ENCODE measurements at places on chromosomes 4 and X.

- DNase-seq = no peak
Measured at GRCh38 chrX:48798318-48798717, 3.5 kb upstream of the HDAC6 start.

DNA sequence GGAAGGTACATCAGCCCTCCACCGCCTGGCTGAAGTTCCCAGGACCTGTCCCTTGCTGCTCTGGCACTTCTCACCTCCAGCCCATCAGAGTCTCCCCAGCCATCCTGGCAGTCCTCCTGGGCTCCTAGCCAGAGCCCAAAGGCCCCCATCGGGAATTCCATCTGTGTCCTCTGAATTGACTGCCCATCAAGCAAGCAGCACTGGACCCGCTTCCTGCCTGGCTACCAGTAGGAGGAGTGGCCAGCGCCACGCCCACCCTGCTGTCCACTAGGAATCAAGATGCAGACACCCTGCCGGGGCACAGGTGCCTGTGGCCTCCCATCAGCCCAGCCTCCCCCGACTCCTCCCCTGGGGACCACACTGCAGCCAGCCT is 47.2 kb downstream of the C4orf50 start:
- DNase-seq = no peak

DNA sequence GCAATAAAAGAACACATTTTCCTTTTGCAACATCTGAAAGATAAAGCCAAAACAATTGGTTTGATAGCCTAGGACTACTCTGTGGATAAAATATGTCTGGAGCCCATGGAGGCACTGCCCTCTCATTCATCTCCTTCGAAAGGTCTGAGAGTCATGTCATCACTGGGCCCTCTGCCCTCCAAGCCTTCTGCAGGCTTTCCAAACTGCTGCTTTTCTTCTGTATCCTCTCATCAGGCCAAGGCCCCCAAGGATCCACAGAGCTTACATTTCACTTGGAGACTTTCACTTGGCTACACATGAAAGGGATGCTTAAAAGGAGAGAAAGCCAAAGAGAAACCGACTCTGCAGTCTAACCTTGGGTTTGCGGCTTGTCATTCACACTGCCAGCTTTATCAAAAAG is 109.9 kb downstream of the SH3RF1 start:
- no peak for DNase-seq

DNA sequence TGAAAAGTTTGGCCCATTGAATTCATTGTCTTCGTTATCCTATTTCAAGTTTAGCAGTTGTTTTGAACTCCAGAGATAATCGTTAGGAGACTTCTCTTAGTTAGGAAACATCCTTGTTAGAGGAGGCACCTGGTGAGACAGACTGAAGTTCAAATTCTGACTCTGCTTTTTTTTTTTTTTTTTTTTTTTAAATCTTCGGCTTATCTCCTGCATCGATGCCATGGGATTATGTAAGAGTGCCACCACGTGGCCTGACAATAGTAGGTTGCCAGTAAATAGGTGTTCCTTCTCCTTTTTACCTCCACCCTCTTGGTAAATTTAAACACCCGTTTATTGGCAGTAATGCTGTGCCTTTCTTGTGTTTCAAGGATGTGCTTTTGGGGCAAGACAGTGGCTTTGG is 149.3 kb downstream of the SOWAHB start:
- DNase-seq = no peak

DNA sequence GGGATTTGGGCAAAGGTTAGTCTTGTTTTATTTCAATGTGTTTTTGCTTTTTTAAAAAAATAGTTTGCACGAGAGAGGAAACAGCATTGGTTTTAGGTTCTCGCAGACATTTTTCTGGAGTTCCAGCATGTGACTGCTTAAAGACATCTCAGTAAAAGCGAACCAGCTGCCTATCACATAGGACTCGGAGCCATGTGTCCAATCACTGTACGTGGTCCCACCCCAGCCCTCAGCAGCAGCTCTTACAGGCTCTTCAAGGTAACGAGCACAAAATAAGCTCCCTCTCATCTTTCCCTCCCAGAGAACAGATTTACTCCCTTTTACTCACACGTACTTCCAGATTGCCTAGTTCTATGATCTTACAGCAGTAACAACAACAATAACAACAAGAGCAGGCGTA is 68.7 kb downstream of the MCF2 start:
- DNase-seq = no peak

GRCh38 chr4:121510341-121510874 is 129.6 kb upstream of the QRFPR start:
- no peak for DNase-seq

GRCh38 chrX:118773782-118774181 is 46.4 kb downstream of the IL13RA1 start:
- no peak for DNase-seq

GRCh38 chrX:68286980-68287379 is 146.3 kb downstream of the OPHN1 start:
- DNase-seq = no peak

GRCh38 chr4:35175487-35175886 is 1068.8 kb downstream of the ARAP2 start:
- DNase-seq = no peak

DNA sequence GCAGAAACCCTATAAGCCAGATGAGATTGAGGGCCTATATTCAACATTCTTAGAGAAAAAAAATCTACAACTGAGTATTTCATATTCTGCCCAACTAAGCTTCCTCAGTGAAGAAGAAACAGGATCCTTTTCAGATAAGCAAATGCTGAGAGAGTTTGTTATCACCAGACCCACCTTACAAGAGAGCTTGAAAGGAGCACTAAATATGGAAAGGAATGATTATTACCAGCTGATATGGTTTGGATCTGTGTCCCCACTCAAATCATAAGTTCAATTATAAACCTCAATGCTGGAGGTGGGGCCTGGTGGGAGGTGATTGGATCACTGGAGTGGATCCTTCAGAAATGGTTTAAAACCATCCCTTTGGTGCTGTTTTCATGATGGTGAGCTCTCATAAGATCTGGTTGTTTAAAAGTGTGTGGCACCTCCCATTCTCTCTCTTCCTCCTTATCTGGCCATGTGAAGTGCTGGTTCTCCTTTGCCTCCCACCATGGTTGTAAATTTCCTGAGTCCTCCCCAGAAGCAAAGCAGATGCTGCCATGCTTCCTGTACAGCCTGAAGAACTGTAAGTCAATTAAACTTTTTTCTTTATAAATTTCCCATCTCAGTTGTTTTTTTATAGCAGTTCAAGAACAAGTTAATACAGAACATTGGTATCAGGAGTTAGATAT is 144.2 kb downstream of the MSN start:
- no peak for DNase-seq

DNA sequence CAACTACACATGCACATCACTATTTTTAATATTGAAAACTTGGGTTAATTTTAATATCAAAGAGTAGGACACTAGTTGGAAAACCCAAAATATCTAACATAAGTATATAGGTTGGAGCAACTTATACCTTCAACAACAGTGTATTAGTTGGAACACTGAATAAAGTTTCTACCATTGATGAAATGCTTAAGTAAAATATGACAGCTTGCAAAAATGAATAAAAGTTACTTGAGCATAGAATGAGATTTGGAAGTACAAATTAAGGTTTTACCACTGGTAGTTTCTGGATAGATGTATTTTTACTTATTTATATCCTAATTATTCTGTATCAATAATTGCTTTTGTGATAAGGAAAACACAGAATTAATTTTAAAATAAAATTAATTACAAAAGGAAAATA is 1079.6 kb downstream of the ADGRL3 start:
- no peak for DNase-seq

GRCh38 chr4:31442236-31442635 is 722.1 kb downstream of the PCDH7 start:
- no peak for DNase-seq

Measured in activated CD8-positive, alpha-beta memory T cell treated with anti-CD3 and anti-CD28 coated beads for 1 hour (primary cell).